ENCODE measurements at places on chromosomes 5 and 9.

DNA sequence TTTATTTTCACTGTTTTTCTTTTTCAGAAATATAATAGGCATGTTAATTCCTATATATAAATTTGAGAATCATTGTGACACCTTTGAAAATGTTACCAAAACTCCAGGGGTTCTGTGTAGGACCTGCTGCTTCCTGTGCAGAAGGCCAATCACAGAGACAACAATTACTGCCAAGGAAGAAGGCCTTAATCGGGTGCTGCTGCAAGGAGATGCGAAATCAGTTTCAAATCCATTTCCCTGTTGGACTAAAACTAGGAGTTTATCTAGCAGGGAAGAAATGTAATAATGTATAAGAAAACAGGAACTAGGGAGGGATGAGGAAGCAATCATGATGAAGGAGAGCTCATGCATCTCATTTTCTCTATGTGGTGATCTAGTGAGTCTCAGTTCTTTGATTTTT lies 209.7 kb upstream of the NUDT12 start:
- no peak for DNase-seq

GRCh38 chr5:135921388-135921787 lies 25.7 kb upstream of the IL9 start:
- DNase-seq, result no peak

DNA sequence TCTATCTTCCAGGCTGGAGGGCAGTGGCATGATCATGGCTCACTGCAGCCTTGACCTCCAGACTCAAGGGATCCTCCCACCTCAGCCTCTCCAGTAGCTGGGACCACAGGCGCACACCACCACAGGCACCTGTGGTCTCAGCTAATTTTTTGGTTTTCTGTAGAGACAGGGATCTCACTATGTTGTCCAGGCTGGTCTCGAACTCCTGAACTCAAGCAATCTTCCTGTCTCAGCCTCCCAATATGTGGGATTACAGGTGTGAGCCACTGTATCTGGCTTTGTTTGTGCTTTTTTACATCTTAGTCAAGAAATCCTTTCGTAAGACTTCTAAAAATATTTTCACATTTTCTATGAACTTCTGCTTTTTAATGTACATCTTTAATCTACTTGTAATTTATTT lies 116.9 kb downstream of the DENND1A start:
- no peak for DNase-seq

- no peak for DNase-seq
Measured at GRCh38 chr5:150153957-150154617, 1.6 kb downstream of the PDGFRB start.

DNA sequence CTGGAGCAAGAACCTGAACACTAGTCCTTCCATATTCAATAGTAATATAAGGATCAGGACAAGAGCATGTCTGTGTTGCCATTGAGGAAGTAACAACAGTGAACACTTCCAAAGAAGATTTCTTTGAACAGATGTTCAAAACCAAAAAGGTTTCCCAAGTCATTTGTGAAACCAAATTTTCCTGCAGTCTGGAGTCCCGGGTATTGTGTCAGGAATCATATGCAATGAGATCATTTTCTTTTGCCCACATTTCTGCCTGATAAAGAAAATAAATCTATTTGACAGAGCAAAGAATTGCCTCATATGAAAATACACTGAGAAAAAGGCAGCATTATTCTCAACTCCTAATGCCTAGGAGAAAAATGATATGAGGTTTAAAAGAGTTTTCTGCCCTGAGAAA lies 151.7 kb downstream of the SNX18 start:
- no peak for DNase-seq

DNA sequence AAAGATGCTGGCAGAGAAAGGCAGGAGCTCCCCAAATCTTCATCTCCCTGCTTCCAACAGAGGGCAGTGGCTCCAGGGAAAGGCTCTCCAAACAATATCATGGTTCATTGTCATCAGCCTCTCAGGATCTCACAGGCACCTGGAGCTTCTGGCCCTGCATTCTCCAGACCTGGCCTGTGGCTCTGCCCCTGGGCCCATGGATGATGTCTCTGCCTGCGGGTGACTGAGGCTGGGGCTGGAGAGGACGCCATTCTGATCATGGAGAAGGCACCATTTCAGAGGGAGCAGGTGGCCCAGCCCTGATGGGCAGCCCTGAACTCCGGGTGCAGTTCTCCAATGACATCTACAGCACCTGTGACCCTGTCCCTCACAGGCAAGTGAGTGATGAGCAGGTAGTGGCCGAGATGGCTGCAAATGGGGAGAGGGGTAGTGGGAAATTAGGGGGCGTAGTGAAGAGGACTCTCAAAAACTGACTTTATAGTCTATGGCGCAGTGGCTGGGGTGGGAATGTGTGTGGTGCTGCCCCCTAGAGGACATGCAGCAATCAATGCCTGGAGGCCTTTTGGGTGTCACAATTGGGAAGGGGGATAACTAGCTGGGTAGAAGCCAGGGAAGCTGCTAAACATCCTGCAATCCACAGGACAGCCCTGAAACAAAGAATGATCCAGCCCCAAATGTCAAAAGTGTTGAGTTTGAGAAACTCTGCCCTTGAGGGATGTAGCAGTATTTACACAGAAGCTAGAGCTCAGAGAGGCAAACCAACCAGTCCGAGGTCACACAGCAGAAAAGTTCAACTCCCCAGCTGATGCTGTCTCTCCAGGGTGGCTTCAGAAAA lies 3.2 kb downstream of the SH3PXD2B start:
- DNase-seq, result no peak

DNA sequence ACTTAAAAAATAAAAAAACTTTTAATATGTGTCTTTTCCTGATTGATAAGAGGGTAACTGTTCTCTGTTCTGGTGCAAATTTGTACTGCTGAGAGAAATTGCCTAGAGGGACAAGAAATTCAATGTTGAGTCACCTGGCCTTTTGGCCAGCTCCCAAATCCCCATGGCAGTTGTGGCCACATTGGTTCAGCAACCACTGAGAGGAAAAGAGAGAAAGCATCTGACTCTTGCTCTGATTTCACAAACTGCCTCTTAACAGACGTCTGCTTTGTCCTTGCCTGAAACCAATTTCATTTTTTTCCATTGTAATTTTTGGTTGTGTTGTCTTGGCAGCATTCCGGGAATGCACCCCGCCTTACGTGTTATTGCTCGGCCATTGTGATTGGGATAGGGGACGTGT lies 42.4 kb downstream of the NTRK2 start:
- no peak for DNase-seq

- DNase-seq, result no peak
Measured at GRCh38 chr9:84978661-84979060, 309.1 kb downstream of the NTRK2 start.

GRCh38 chr5:157217289-157218024 lies 36.8 kb downstream of the ITK start:
- DNase-seq, result no peak

DNA sequence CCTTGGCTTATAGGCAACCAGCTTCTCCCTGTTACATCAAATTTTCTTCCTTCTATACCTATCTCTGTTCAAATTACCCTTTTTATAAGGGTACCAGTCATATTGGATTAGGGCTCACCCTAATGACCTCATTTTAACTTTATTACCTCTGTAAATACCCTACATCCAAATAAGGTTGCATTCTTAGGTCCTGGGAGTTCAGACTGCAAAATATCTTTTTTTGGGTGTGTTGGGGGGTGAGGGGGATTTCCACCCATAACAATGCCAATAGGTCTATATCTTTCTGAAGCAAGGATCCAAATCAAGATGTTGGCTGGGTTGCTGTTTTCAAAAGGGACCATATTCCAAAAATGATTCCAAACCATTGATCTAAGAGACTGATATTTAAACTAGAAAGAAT lies 141.7 kb downstream of the XRCC4 start:
- DNase-seq, result no peak

GRCh38 chr9:129556491-129557191 lies 64.3 kb downstream of the C9orf50 start:
- no peak for DNase-seq

DNA sequence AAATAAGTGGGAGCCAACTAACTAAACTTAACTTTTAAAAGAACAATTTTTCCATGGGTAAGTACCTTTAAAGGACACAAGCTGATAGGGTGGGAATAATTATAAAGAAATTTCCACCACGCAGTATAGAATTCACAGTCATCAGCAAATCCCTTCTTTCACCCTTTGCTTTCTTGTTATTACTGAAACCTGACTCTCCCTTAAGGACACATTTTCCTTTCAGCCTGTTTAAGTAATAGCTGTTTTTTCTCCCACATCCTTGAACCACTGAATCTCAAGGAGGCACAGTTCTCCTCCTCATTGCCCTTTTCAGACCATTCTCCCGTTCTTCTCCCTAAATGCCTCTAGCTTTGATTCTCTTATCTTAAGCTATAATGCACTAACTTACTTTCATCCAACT lies 6.3 kb downstream of the C5orf15 start:
- no peak for DNase-seq

GRCh38 chr5:105836887-105837286 lies 1833.8 kb downstream of the EFNA5 start:
- no peak for DNase-seq

DNA sequence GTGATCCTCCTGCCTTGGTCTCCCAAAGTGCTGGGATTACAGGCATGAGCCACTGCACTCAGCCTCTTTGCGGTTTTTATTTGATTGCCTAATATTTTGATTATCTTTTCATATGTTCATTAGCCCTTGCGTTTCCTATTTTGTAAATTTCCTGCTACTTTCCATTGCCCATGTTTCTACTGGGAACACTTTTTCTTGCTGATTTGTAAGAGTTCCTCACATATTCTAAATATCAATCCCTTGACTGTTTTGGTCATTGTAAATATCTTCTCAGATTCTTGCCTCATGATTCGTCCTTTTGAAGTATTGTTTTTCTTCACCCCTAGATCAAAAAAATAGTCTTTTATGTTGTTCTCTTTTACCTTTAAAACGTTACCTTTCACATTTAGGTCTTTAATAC lies 37.9 kb upstream of the TTC1 start:
- DNase-seq, result no peak

DNA sequence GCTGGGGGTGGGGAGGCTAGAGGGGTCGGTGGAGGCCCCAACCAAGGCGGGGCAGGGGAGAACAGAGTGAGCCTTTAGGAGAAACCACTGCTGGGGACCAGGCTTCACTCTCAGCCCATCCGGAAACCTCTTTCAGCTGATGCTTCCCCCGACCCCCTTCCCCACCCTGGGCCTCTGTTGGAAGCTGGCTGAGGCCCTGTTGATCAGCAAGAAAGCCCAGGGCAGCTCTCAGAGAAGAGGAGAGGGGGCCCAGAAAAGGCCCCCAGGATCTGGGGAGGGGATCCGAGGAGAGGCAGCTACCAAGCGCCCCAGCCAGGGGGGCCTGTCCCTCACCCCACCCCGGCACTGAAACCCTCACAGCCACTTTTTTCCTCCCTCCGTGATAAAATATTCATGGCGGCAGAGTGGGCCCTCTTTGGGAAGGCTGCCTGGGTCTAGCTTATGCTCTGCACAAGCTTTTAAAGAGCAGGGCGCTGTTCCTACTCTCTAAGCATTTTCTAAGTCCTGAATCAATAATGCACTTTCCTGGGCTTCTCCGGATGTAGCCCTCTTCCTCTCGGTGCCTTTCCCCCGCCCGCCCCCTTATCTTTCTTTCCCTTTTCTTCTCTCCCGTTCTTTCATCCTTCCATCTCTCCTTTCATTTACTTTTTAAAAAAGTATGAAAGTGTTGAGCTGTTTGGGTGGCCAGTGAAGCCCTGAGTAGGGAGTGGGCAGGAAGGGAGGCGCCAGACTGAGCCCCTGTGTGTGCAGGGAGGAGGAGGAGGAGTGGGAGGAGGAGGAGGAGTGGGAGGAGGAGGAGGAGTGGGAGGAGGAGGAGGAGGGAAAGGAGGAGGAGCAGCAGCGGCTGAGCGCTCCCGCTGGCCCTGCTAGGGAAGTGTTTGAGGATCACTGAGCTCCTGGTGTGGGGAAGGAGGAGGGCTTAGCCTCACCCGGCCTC lies 23.5 kb downstream of the NTNG2 start:
- no peak for DNase-seq

DNA sequence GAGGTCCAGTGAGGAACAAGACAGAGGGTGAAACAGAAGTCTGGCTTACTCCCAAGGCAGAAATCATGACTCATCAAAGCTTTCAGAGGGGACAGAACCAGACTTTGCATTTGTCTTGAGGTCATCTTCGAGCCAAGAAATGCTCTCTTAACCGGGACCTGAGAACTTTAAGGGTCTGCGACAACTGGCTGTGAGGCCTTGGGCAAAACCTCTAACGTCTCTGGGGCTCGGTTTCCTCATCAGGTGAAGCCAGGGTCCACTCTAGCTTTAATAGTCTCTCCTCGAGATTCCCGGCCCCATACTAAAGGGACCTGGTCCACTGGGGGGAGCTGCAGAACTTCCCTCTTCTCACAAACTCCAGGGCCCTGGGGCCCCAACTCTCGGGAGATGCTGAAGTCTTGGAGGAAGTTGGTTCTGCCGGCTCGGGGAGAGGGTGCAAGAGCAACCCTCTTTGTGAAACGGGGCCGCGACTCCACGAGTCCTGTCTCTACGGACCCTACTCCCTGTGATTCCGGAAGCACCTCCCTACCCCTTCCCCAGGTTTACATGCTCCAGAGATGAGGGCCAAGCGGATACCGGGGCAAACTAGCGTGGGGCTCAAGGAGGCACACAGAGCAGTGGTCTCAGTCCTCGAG lies 2.6 kb downstream of the GLIS3 start:
- no peak for DNase-seq

DNA sequence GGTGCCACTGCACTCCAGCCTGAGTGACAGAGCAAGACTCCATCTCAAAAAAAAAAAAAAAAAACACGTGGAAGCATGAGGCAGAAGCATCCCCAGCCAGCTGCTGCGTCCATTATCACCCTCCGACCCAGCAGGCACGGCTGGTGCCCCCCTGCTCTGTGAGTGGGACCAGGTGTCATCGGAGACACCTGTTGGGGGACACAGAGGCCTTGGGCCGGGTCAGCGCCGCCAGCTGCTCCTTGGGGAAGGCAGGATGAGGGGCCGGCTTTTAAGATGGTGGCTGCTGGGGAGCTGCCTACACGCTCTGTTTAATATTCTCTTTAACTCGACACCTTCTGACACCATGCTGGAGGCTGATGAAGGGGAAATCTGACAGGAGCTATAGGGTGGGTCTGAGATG lies 80.2 kb upstream of the RUFY1 start:
- no peak for DNase-seq

DNA sequence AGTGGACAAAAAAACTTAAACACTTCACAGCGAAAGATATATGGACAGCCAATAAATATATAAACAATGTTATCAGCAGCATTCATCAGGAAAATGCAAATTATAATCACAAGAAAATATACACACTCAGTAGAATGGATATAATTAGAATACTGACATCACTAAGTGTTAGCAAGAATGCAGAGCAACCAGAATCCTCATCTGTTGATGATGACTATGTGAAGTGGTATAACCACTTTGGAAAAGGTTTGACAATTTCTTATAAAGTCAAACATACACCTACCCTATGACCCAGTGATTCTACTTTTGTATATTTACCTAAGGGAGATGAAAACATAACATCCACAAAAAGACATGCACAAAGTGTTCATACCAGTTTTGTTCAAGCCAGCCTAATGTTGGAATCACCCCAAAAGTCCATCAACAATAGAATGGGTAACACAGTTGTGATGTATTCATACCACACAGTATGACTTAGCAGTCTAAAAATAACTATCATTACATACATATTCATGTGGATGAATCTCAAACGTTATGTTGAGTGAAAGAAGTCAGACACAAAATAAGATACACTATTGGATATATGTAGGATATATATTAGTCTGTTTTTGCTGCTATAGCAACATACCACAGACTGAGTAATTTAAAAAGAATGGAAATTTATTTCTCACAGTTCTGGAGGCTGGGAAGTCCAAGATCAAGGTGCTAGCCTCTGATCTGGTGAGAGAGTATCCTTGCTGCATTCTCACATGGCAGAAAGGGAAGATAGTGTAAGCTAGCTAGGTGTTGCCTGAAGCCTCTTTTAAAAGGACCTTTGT lies 148.8 kb upstream of the ADAMTSL1 start:
- no peak for DNase-seq
